ENCODE measurements at places on chromosomes 3 and 15.

GRCh38 chr3:190318666-190319065 lies 3.6 kb downstream of the CLDN1 start:
- DNase-seq = no peak

- DNase-seq = peak; percentile 16
These were observed 11.0 kb upstream of the MUSTN1 start for GRCh38 chr3:52845691-52846431.

- DNase-seq = no peak
These were observed 1.6 kb upstream of the LRRC31 start for GRCh38 chr3:169871129-169871886.

DNA sequence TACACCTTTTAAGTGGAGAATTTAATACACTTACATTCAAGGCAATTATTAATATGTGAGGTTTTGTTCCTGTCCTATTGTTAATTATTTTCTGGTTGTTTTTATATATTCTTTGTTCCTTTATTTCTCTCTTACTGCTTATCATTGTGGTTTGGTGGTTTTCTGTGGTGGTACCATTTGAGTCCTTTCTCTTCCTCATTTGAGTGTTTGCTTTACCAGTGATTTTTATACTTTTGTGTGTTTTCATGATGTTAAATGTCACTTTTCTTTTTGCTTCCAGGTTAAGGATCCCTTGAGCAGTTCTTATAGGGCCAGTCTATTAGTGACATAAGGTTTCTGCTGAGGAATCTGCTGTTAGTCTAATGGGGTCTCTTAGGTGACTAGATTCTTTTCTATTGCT lies 116.5 kb downstream of the LRRK1 start:
- DNase-seq = no peak

DNA sequence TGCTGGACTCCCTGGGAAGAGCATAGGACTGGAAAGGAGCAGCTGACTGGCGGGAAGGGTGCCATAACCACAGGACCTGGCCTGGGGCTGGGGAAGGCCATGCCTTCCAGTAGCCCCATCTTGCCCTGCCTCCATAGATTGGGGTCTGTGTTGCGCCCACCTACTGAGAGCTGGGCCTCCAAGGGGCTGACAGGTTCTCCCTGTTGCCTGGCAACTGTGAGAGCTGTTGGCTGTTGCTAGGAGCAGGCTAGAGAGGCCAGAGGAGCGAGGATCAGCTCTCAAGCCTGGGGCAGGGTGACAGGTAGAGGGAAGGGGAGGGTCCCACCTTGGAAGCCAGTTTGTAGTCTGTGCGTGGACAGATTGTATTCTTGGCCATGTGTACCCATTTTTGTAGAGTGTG lies 2.8 kb upstream of the GNAI2 start:
- DNase-seq = no peak

GRCh38 chr3:138803006-138803653 lies 31.6 kb downstream of the PIK3CB start:
- DNase-seq = no peak

DNA sequence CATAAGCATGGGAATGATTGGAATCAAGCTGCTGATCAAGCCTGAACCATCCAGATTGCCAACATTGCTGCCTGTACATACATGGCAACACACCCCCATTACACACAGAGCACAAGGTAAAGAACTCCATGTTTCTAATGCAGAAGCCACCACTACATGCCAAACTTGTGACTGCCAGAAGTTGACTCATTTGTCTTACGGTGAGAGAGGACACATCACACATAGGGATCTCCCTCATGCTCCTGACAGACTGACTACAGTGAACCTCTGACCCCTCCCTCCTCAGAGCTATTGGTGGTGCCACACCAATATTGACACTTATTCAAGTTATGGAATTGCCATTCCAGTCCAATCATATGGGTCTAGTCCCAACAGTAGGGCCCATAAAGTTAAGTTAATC lies 42.3 kb downstream of the EFHB start:
- no peak for DNase-seq

GRCh38 chr3:136380530-136380929 lies 130.4 kb downstream of the PCCB start:
- DNase-seq = no peak

DNA sequence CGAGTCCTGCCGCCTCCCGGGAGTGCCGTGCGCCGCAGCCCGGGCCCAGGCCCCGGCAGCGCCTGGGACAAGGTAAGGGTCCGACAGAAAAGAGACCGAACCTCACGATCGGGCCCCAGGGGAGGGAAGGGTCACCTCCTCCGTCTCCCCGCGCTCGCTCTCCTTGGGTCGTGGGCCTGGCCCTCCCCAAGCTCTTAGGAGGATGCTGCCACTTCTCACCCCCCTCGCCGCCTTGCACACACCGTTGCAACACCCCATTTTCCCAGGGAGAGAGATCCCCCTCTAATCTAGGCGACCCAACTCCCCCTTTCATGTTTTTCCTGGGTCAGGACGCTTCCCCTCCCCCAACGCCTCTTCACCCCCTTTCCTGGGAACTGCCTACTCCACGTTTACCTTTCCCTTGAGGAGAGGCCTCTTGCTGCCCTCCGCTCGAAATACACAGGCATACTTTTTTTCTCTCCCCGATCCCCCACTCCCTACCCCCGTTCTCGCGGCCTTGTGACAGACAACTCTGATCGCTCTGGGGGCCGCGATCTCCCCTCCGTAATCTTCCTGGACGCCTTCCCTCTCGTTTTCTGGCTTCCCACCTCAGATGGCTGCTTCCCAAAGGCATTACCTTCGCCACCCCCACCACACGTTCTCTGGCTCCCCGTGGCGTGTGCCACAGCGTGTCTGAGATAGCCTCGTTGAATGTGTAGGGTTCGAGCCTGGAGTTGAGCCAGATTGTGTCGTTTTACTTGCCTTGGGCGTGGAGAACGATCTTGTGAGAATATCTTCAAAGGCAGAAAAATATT lies 688 bp downstream of the SETD5 start:
- DNase-seq = peak; percentile 23

DNA sequence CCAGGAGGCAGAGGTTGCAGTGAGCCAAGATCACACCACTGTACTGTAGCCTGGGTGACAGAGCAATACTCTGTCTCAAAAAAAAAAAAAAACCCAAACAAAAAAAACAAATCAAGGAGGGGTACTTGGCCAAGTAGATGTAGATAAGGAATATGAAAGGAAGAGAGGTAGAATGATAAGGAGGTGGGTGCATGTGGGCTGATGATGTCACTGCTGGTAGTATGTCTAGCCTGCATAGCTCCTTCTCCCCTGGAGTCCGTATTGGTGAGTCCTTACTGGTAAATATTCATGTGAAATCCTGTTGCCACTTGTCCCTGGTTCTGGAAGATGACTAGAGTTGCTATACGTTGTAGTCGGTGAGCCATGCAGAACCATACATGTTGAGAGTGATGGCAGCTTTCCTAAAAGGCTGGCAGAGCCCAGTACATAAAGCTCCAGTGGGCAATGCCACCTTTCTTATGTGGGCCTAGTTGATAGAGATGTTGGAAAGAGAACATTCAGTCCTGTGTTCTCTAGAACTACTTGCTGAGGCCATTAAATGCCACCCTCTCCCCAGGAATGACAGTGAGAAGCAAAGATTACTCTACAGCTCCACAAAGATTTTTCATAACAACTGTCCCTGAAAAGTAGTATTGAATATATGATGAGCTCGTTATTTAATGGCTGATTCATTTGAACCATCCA lies 11.0 kb downstream of the KAT2B start:
- DNase-seq = no peak

DNA sequence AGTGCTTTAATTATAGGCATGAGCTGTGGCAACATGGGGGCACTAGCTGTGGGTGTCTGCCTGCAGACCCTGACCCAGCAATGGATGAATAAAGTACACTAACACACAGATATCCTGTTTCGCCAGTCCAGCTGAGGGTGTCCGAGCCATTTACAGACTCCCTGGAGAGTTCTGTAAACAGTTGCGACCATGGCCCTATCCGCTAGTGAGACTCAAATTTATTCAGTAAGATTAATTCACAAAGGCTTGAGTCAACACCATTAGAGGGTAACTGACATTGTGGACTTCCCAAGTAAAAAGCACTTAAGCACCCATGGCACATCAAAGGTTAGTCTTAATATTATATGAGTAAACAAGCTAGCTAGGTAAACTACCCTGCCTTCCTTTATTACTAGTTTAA lies 161.6 kb downstream of the TBL1XR1 start:
- no peak for DNase-seq

DNA sequence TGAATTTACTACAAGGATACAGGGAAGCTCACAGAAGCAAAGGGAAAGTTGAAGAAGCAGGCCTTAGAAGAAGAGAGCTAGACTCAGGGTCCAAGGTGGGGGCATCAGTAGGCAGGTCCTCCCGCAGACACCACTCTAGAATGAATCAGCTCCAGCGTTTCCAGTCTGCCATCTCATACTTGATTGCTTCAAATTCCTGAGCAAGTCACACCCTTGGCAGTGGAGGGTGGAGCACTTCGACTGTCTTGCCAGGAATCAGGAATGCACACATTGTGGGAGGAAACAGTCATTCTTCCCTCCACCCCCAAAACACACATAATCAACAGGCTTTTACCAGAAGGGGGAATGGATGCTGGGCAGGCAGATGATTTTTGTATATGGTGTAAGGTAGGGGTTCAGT lies 78.5 kb downstream of the CHCHD6 start:
- no peak for DNase-seq

DNA sequence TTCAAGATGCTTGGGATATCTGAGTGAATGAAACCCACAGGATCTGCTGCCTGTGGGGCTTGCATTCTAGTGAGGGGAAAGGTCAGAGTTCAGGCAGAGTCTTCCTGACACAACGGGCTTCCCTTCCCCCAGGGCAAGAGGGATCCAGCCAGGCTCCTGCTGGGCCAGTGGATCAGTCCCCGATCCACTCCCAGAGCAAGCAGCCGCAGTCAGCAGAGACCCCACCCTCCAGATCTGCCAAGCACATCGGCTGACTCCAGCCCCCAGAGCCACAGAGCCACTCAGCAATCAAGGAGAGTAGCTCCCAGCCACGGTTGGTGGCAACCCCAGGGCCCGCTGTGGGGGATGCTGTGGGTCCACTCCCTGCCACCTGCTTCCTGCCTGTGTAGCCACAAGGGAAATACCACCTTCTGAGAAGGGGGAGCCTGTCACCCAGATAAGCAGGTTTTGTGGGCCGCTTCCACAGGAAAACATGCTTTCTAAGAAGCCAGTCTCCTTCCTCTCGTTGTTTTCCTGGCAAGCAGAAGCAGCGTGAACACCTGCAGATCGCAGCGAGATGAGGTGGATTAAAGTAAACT lies 44.9 kb downstream of the CPN2 start:
- peak; percentile 24 for DNase-seq

DNA sequence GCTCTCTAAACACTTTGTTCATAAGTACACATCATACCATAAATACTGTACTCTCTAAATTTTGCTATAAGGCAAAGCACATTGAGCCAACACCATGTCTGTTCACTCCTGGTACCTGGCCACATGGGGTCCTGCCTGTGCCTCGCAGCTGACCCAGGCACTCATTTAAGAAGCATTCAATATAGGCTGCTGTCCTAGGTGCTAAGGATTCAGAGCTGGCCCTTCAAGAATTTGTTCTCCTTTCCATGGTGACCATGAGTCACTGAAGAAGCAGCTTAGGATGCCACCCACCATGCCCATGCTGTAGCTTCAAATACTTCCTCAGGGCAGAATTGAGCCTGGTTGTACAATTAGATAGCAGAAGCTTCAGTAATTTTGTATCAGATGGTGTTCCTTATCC lies 119.2 kb upstream of the ZBED2 start:
- DNase-seq = no peak

GRCh38 chr3:177448987-177449359 lies 251.7 kb upstream of the TBL1XR1 start:
- no peak for DNase-seq

- no peak for DNase-seq
These were observed 602.6 kb downstream of the PYDC2 start for GRCh38 chr3:192063570-192063969.

- DNase-seq = no peak
These were observed 12.5 kb upstream of the FAM174B start for GRCh38 chr15:92667970-92668485.

Data from T-helper 9 cell (primary cell).